ENCODE measurements at places on chromosomes 11 and 22.

- DNase-seq, result no peak
Observed at GRCh38 chr11:60326955-60327354, at the start of gene MS4A6E. Gene MS4A6E (plus strand): TSS chr11:60327255. CDS start chr11:60334896, 7,641 bp downstream.

GRCh38 chr11:1459764-1460395 is 26.7 kb downstream of the MOB2 start:
- DNase-seq, result no peak

- no peak for DNase-seq
Observed at GRCh38 chr11:70364745-70365543, 33.4 kb upstream of the CTTN start.

DNA sequence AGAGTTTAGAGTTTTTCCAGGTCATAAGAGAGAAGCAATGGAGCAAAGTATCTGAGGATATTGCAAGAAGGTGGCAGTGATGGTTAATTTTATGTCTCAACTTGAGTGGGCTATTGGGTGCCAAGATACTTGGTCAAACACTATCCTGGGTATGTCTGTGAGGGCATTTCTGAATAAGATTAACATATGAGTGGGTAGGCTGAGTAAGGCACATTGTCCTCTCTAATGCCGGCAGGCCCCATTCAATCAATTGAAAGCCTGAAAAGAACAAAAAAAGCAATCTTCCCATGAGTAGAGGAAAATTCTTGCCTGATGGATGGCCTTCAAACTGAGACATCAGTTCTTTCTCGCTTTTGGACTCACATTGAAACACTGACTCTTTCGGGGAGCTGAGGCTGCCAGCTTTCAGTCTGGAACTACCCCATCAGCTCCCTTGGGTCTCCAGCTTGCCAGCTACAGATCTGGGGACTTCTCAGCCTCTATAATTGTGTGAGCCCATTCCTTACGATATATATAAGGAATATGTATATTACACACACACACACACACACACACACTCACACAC is 228.8 kb downstream of the BUD13 start:
- no peak for DNase-seq

- DNase-seq, result no peak
Observed at GRCh38 chr11:78131956-78132355, 7.5 kb downstream of the ALG8 start.

GRCh38 chr22:39666495-39666894 is 95.9 kb downstream of the CACNA1I start:
- DNase-seq, result no peak

GRCh38 chr11:77884186-77884828 is 63.4 kb downstream of the AAMDC start:
- DNase-seq, result no peak

GRCh38 chr11:287821-288477 is 977 bp upstream of the PGGHG start:
- DNase-seq, result no peak
